ENCODE measurements at places on chromosomes 12 and 14. TPM values are rescaled to one million over a fixed set of nuclear protein-coding genes. Genes with fewer than 3 reads are reported as not detected.

HOXC5 gene
- total RNA-seq = not detected

RIN3 gene
- 5.6 TPM for total RNA-seq

DIO3 gene
- not detected for total RNA-seq

ABCD2 gene
- total RNA-seq = 0.33 TPM

SERPINA10 gene
- under 0.01 TPM for total RNA-seq

SAMD15 gene
- 2.2 TPM for total RNA-seq

STON2 gene
- 0.87 TPM for total RNA-seq

ZC2HC1C gene
- 1.8 TPM for total RNA-seq

ACOT4 gene
- 1.00 TPM for total RNA-seq

RD3L gene
- not detected for total RNA-seq

BRI3BP gene
- 6.7 TPM for total RNA-seq

CHGA gene
- total RNA-seq = not detected

NXPH4 gene
- total RNA-seq = 4.0 TPM

POP5 gene
- 63.3 TPM for total RNA-seq

SERPINA9 gene
- not detected for total RNA-seq

FGD6 gene
- 7.1 TPM for total RNA-seq

KRT81 gene
- under 0.01 TPM for total RNA-seq

CELA1 gene
- total RNA-seq = not detected

SLCO1C1 gene
- total RNA-seq = not detected

AKAP3 gene
- 1.1 TPM for total RNA-seq

MBD6 gene
- 8.1 TPM for total RNA-seq

TBC1D30 gene
- total RNA-seq = 0.87 TPM

DPY19L2 gene
- total RNA-seq = 4.2 TPM

PGAM5 gene
- 57.0 TPM for total RNA-seq

CLEC4D gene
- not detected for total RNA-seq

LALBA gene
- total RNA-seq = not detected

ZNF140 gene
- total RNA-seq = 20.9 TPM

MANSC4 gene
- not detected for total RNA-seq

KLRC4 gene
- total RNA-seq = not detected

ACOT6 gene
- not detected for total RNA-seq

MGP gene
- 45.0 TPM for total RNA-seq

IFNG-AS1 gene
- total RNA-seq = not detected

TMEM121 gene
- 10.7 TPM for total RNA-seq

OAS2 gene
- 0.77 TPM for total RNA-seq

RESF1 gene
- total RNA-seq = 19.8 TPM

NRL gene
- 1.00 TPM for total RNA-seq

HOXC4 gene
- not detected for total RNA-seq

KLHL28 gene
- 13.2 TPM for total RNA-seq

CLMN gene
- total RNA-seq = 0.22 TPM

PTPRO gene
- total RNA-seq = 0.55 TPM

OTUB2 gene
- total RNA-seq = 2.4 TPM

CMKLR1 gene
- not detected for total RNA-seq

TMEM132D gene
- 2.0 TPM for total RNA-seq

PMCH gene
- total RNA-seq = not detected

DIO2 gene
- total RNA-seq = 4.3 TPM

TAS2R20 gene
- 5.8 TPM for total RNA-seq
